Non-pigmented ciliary epithelial cell (primary cell): ENCODE measurements at places on chromosomes 6 and 20.

DNA sequence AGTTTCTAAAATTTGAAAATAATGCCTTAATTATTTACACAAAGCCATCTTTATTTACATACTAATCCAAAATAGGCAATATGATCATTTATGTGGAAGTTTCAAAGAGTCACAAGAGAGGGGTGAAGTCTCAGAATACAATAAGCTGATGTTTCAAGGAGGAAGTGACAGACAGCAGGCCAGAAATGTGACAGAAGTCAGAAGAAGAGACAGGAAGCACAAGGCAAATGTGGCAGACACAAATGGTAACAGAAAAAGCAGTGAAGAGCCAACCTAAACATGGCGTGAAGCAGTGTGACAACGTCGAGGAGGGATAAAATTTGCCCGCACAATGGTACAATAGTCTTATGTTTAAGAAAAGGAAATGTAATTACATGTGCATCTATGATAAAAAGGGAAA, 59.8 kb downstream of the SHPRH start:
- DNase-seq = no peak

- no peak for DNase-seq
These were observed 107.3 kb downstream of the OGFRL1 start for GRCh38 chr6:71395731-71396409.

GRCh38 chr6:165662749-165663376, at the start of gene PDE10A:
PDE10A (minus strand) TSS chr6:165663241; CDS start chr6:165662811, 430 bp downstream.
- no peak for DNase-seq

DNA sequence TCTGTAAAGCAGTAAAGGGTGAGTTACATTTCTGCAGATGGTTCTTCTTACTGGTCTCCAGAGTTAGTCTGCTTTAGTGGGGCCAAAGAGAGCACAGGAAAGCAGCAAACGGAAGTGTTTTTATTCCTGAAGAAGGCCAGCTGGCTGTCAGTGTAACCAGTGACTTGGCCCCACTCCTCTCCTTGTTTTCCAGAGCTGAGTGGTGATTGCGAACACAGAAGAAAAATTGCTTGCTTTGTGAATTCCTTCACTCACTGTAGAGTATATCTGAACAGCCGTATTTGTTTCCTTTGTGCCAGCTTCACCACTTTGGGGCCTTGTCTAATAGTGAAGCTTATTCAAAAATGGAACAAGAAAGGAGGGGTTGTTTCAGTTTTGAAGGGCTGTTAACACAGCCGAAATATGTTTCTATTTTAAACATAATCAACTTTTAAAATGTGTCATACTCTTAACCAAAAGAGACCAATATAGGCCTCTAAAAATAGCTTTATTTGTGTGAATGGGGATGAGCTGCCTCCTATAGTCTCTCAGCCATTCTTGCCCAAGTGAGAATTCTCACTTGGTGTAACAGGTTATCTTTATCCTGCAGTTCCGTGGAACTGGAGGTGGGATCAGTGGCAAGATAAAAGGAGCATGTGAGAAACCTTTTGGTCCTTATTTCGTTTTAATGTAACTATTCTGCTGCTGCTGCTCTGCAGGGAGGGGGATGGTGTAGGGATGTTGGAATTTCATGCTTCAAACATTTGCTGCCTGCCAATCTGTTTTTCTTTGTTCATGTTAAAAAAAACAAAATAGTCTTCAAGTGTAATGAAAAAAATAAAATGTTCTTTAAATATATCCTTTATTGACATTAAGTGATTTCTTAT, 37.8 kb downstream of the ZC2HC1B start:
- no peak for DNase-seq

- peak; percentile 72 for DNase-seq
These were observed 4.2 kb upstream of the PRPH2 start for GRCh38 chr6:42726485-42727086.

DNA sequence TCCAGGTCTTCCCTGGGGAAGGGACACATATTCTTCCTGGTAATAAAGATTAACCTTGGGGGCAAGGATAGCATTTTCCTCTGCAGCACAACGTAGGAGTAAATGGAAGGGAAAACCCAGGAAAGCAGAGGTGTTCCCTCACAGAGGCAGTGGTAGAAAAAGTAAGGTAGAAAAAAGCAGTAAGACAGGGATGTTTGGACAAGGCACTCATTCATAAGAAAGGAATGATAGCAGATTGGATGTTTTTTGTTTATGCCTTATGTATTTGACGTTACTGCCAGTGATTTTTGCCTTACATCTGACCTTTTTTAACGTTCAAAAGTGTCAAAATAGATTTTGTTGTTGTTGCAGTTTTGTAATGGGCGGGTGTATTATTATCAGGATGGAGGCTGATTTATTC, 395.0 kb downstream of the CDKAL1 start:
- DNase-seq = no peak
